ENCODE measurements at places on chromosomes 2 and 18.

- no peak for DNase-seq
These were observed 1371.5 kb upstream of the TMEFF2 start for GRCh38 chr2:193566276-193566675.

GRCh38 chr2:73239776-73240175, 5.7 kb downstream of the CCT7 start:
- DNase-seq = no peak

DNA sequence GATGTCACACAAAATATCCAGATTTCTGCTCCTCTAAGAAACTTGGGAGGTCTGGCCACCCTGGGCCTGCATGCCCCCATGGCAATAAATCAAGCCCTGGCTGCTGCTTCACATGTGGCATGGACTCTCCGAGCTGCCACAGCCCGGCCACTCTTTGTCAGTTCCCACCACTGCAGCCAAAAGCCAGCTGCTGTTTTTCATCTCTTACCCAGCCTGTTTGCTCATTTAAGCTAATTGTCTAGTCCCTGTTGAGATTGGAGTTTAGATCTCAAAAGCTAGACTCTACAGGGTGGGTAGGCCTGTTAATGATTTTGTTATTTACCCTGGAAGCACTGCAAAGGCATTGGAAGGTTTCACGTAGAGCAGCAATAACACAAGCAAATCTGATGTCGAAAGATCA, 20.9 kb upstream of the ANXA4 start:
- no peak for DNase-seq

- no peak for DNase-seq
These were observed 60.0 kb downstream of the TMEM131 start for GRCh38 chr2:97935719-97936161.

- no peak for DNase-seq
These were observed 349.2 kb downstream of the ADCYAP1 start for GRCh38 chr18:1253827-1254226.

- DNase-seq = no peak
These were observed 30.7 kb downstream of the KCNIP3 start for GRCh38 chr2:95327861-95328260.

- no peak for DNase-seq
These were observed 107.3 kb downstream of the MTCL1 start for GRCh38 chr18:8812631-8813030.

GRCh38 chr2:69628325-69629021, 15.1 kb downstream of the AAK1 start:
- no peak for DNase-seq

GRCh38 chr18:21865043-21865442, 124.5 kb downstream of the MIB1 start:
- DNase-seq = no peak

GRCh38 chr18:49788327-49788898, 24.9 kb downstream of the ACAA2 start:
- DNase-seq = no peak

DNA sequence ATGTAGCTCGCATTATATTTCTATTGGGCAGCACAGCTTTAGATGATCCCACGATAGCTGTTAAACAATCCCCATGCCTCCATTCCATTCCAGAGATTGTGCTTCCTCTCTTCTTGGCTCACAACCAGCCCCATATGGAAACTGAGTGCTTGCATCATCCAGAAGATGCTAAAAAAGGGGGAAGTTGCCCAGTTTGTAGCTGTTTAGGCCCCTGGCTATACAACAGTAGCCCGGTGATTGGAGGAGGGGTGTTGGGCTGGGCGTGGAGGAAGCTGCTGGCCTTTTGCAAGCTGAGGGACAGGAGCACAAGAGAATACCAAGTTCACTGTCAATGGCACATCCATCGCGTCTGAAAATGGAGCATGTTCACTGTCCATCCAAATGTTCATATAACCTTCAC, 360.2 kb downstream of the ALK start:
- DNase-seq = no peak

GRCh38 chr2:136242100-136242499, 124.2 kb upstream of the CXCR4 start:
- no peak for DNase-seq

DNA sequence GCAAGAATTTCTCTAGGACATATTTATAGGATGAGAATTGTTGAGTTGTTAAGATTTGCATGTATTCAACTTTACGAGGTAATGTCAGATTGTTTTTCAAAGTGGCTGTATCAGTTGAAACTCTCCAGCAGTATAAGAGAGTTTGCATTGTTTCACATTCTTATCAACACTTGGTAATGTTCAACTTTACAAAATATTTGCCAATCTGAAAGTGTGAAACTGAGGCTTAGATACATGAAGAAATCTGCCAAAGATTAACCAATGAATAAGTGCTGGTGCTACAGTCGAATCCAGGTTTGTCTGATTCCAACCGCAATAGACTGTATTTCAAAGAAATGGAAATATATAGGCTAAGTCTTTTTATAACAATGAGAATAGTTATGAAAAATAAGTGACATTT, 117.0 kb downstream of the EHBP1 start:
- DNase-seq = no peak

GRCh38 chr2:216399621-216400020, 12.7 kb upstream of the SMARCAL1 start:
- DNase-seq = no peak

DNA sequence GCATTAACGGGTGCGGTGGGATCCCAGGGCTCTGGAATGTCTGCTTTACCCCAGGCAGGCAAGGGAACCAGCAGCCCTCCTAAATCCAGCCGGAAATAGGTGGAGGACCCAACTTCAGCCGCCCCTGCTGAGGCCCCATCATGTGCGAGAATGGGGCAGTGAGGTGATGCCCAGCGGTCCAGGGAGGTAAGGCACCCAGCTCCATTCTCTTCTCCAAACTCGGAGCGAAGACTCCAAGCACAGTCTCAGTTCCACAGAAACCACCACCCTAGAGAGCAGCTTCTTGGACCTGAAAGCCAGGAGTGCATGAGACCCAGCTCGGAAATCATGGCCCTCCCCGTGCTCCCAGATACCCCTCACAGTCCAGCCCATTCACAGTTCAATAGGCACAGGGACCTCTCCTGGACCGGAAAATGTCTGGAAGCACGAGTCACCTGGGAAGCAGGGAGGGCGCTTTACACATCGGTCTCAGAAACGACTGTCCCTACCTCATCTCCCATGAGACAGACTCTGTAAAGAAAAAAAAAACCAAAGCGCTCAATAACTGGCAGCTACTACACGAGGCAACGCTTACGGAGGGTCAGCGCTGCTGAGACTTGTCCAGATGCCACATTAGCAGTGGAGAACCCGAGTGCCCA, 2.0 kb downstream of the SDC1 start:
- no peak for DNase-seq

DNA sequence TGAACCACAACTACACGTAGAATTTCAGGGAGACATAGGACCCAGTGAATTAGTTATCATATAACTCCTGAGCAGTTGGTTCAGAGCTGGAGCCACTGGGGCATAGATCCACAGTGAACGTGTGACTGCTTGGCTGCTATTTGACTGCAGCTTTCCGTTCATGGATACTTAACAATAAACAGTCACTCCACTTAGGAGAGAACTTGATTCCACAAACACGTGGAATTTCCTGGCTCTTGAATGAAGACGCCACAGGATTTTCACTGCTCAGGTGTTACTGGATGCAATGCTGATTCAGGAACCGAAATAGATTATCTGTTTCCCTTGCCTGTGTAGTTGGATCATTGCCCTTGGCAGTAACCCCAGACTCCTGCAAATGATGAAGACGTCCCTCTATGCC, 679.1 kb upstream of the ZEB2 start:
- no peak for DNase-seq

DNA sequence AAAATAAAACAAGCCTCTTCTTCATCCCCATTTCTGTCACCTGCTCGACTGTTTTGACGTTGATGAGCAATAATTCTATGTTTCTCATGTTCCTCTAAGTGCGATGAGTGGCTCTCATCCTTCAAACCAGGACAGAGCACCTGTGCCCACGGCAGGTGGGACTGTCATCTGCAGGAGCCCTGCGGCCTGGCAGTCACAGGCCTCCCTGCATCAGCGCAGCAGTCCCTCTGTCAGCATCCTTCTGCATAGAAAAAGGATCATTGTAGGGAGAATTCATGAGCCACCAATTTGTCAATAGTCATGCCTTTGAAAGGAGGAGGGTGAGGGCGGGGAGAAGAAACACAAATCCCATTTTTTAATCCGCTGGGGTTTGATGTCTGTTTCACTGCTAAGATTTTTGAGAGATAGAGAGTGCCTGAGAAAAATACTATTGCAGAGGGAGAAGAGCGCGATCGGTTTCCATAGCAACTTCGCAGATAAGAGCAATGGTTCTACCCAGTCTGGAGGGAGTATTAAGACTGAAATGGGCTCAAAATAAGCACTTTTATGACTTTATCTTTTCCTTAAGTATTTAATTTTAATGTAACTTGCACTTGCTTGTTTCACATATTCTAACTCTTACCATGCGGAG, 234.3 kb upstream of the NCKAP5 start:
- no peak for DNase-seq

GRCh38 chr18:25137197-25137472, 214.8 kb downstream of the ZNF521 start:
- no peak for DNase-seq

GRCh38 chr2:117128461-117128860, 686.0 kb upstream of the DDX18 start:
- no peak for DNase-seq

Measured in NCI-H460 (cell line).